ENCODE measurements at places on chromosomes 3 and 15. TPM values are rescaled to one million over a fixed set of nuclear protein-coding genes. Genes with fewer than 3 reads are reported as not detected.

The CKMT1A gene
- total RNA-seq, result 1.8 TPM

The ETV5 gene
- total RNA-seq, result 24.5 TPM

The GP9 gene
- total RNA-seq, result not detected

The KBTBD13 gene
- not detected for total RNA-seq

The NUSAP1 gene
- 68.1 TPM for total RNA-seq

The TTLL13 gene
- not detected for total RNA-seq
